ENCODE measurements at places on chromosomes 2 and 18.

GRCh38 chr18:48952287-48953103 is 1.7 kb upstream of the SMAD7 start:
- peak; percentile 63 for DNase-seq

DNA sequence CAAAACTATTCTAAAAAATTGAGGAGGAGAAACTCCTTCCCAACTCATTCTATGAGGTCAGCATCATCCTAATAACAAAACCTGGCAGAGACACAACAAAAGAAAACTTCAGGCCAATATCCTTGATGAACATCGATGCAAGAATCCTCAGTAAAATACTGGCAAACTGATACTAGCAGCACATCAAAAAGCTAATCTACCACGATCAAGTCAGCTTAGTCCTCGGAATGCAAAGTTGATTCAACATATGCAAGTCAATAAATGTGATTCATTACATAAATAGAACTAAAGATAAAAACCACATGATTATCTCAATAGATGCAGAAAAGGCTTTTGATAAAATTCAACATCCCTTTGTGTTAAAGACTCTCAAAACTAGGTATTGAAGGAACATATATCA is 63.1 kb downstream of the EHBP1 start:
- DNase-seq, result no peak

DNA sequence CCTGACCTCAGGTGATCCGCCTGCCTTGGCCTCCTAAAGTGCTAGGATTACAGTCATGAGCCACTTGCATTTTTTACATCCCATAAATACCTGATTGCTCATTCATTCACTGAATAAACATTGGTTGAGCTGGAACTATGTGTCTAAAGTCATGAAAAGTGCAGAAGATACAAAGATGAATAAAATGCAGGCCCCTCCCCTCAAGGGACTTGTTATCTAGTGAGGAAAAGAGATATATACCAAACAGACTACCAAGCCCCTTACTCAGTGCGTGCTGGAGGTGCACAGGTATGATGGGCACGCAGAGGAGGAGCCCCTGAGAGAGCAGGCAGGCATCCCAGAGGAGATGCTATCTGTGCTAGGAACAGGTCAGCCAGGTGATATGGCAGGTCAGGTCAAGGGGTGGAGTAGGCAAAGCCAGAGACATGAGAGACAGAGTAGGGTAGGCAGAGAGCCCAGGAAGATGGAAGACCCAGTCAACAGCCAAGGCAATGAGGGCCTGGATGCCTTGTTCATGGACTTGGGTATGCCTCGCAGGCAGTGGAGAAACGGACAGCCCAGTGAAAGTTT is 7.7 kb downstream of the FHL2 start:
- DNase-seq, result no peak

DNA sequence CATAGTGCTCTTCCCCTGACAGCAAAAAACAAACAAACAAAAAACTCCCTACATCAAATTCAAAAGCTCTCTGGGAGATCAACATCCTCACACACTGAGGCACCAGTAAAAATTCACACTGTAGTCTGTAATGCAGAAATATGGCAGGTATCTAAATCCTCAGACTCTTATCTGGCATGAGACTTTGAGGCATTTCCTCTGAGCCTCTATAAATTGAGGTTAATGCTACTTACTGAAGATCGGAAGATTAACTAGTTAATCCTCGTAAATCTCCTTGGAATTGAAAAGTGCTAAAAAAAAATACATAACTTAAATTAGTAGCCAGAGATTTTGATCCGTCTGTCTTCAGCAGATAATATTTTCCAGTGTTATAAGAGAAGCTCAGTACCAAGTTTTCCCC is 65.0 kb downstream of the AP1S3 start:
- no peak for DNase-seq

- no peak for DNase-seq
These were observed 25.2 kb upstream of the REL start for GRCh38 chr2:60855989-60856669.

GRCh38 chr18:63765837-63766236 is 9.4 kb upstream of the SERPINB7 start:
- DNase-seq, result no peak

GRCh38 chr2:215554689-215555498 is 119.0 kb upstream of the FN1 start:
- DNase-seq, result no peak

DNA sequence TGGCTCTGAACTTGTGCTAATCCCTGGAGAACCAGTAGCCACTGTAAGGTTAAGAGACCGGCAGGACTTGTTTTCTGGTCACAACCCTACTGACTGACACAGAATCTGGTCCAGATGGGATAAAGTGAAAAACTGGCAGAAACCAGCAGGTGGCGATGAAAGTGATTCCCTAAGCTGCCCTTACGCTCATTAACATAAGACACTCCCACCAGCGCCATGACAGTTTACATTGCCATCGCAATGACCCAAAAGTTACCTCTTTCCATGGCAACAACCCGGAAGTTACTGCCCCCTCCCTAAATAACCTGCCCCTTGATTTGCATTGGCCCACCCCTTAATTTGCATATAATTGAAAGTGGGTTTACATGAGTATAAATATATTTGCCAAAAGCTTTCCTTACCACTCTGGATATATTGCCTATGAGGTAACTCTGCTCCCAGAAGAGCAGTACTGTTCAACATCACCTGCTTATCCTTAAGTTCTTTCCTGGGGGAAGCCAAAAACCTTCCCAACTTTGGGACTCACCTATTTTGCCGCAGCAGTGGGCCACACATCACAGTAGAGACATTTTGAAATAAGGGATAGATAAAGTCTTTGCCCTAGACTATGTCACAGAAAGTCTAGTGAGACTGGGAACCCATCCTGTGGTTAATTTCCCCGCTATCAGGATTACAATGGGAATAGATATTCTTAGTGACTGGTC is 35.8 kb upstream of the AFF3 start:
- no peak for DNase-seq

- DNase-seq, result no peak
These were observed 129.7 kb downstream of the WDSUB1 start for GRCh38 chr2:159156834-159157233.

DNA sequence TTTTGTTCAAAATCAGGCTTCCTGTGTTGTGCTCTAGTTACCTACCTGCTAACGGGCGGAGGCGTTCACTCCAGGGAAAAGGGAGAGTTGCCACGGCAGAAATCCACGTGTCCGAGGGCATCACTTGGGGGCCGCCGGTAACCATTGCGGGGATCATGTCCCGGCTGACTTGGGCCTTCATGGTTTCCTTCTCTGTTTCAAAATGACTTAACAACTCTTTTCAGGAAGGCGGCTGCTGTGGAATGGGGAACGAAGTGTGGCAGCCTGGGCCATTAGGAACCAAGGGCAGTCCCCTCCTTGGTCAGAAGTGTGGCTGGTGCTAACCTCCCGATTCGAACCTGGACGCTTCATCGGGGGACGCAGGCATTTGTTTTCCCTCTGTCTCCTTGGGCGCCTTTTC is 56.8 kb downstream of the INPP5D start:
- DNase-seq, result no peak

DNA sequence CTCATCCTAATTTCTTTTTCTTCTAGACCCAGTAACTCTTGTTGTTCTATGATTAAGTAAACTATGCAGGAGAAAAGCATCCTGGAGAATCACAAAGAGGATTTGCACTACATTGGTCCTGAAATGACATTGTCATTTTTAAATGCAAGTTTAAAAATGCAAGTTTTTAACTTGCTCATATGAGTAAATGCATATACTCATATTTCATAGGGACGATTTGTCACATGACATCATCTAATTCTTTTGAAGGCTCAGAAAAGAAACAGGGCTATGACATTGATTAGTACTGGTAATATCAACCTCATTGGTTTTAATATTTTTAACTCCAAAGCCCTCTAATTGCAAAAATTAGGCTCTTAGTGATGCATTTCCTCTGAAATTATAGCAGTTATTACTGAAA is 324.4 kb downstream of the LRRTM1 start:
- no peak for DNase-seq

DNA sequence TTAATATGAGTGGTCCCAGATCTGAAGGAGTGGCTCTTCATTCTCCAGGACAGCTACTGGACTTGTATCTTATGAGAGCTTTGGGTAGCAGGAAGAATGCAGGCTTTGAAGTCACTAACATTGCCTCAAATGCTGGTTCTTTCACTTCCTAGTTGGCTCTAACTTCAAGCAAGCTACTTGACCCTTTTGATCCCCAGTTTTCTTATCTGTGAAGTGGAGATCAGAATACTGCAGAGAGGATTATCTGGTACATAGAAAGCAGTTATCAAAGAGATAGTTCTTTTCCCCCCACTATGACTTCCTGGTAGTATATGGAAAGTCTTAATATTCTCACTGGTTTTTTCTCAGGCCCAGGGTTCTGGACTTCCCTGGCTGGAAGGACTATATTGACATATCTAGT is 3.4 kb upstream of the PLCL1 start:
- DNase-seq, result no peak

- no peak for DNase-seq
These were observed 124.3 kb downstream of the PAX3 start for GRCh38 chr2:222174450-222174849.

DNA sequence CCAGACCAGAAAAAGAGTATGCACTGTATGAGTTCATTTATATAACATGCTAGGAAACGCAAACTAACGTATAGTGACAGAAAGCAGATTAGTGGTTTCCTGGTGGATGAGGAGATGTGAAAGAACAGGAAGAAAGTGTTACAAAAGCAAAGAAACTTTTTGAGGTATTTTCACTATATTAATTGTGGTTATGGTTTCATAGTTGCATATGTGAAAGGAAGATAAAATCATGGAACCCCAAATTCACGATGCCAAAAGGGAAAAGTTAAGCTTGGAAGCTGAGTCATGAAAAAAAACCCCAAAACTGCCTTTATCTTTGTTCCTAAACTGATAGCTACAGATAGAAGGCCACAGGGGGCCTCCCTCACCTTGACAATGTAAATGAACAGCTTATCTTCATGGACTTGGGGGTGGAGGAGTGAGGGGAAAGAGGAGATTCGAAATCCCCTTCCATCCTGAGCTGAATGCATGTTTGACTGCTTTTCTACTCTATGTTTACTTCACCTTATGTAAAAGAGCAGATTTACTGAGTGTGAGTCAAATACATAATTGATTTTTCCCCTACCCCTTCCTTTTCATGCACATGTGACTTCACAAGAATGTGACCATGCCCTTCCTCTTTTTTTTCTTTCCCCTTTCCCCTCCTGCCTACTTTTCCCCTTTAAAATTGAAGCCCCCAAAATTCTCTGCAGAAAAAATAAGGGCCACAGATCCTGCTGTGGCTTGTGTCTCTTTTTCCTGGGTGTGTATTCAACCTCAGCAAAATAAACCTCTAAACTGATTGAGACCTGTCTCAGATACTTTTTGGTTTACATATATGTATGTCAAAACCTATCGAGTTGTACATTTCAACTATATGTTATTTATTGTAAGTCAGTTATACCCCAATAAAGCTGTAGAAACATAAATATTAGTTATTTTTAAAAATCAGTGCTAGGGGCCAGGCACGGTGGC is 100.1 kb upstream of the TLK1 start:
- DNase-seq, result no peak

DNA sequence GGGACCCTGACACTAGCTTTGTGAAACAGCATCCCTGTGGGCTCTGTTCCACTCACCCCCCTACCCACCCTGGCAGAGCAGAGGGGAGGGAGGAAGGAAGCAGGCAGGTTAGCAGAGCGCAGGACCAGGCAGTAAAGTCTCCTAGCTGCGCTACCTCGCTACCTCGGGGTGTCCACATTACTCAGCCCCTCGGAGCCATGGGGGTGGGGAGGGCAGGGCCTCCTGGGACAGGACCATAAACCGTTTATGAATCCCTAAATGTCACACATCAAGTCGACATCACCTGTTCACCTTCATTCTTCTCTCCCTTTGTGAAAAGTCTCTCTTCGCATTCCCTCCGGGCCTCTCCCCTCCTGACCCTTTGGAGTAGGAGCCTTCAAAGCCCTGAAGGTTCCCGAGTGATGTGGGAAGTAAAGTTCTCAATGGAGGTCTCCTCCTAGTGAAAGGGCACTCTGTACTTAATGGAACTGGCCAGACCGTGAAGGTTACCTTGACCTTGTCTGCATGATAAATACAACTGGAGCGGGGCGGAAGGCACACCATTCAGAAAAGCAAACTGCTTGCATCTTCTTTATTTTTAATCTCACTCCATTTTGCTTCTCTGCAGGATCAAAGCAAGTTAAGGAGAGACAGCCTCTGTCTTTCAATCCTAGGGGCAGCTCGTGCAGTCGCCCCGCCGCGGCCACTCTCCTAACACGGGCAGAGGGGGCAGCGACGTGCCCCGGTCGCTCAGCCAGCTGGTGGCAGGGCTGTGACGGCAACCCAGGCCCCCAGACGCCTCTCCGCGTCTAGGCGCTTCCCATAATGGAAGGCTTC is 23.7 kb upstream of the SMAD7 start:
- DNase-seq, result no peak

DNA sequence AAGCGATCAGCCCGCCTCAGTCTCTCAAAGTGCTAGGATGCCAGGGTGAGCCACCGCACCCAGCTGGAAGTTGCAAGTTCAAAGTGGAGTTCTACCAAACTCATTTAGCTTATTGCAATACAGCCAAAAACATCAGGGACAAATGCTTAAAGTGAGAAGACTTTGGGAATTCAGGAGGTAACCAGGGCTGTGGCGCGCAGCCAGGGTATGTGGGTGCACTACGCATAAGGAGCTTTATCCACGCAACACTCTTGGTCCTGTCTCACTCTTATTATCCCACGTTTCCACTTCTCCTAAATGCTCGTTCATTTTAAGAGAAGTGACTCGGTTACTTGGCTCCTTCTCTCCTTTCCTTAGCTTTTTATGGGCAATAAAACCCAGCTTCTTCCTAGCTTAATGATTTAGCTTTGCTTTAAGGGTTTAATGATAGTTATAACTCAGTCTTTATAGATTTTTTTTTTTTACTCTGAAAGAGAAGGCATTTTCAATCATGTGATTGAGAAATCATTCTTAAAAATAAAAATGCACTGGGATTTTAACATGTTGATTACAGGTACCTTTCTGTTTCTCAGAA is 199.8 kb downstream of the KCNE4 start:
- DNase-seq, result no peak

- DNase-seq, result peak; percentile 45
These were observed 1.0 kb downstream of the RTN4 start for GRCh38 chr2:55049043-55049820.

DNA sequence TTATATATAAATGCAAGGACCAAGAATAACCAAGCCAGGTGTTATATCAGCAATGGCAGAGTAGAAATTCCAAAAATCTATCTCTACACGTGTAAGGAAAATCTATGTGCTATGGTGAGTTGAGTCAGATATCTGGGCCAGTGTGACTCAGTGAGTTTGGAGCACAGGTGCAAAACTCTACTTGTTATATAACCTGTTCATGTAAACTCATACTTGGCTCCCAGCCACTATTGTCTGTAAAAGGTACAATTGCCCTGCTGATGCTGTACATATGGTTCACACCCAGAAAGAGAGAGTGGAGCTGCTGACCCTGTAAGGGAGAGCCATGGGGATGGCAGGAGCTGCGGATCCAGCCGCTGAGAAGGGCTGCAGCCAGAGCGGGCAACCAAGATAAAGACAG is 112.0 kb downstream of the TRABD2A start:
- no peak for DNase-seq

GRCh38 chr2:55099878-55100820 is 49.9 kb upstream of the RTN4 start:
- no peak for DNase-seq

GRCh38 chr2:1510176-1510575 is 96.9 kb downstream of the TPO start:
- DNase-seq, result no peak
